ENCODE measurements at places on chromosomes 3 and 15.

- DNase-seq: no peak
Measured at GRCh38 chr3:52769786-52770455, 819 bp downstream of the NEK4 start.

DNA sequence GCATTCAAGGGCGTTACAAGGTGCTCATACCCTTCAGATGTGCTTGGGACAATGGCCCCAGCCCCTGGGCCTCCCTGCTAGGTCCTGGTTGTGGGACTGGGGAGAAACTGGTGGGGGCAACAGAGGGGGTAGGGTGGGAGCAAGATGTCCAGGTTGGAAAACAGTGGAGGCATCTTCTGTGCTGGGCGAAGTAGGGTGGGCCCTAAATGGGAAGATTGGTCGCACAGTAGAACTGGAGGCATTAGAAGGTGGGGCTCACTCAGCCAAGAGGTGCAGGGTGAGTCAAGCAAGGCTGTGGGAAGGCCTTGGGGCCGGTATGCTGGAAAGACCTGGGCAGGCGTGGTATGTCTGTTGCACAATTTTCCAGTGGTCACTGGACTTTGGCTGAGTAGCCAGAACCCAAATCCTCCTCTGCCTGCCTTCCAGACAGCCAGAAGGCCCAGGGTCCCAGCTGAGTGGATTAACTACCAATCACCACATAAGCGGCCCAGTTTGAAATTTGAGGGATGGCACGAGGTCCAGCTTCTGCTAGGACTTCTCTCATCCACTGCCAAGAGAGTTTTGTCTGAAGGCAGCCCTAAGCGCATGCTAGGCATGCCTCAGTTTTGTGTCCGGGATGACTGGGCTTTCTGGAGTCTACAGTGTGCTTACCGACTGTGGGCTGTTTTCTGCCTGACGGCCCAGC is 74.5 kb downstream of the LSM3 start:
- peak; percentile 35 for DNase-seq

DNA sequence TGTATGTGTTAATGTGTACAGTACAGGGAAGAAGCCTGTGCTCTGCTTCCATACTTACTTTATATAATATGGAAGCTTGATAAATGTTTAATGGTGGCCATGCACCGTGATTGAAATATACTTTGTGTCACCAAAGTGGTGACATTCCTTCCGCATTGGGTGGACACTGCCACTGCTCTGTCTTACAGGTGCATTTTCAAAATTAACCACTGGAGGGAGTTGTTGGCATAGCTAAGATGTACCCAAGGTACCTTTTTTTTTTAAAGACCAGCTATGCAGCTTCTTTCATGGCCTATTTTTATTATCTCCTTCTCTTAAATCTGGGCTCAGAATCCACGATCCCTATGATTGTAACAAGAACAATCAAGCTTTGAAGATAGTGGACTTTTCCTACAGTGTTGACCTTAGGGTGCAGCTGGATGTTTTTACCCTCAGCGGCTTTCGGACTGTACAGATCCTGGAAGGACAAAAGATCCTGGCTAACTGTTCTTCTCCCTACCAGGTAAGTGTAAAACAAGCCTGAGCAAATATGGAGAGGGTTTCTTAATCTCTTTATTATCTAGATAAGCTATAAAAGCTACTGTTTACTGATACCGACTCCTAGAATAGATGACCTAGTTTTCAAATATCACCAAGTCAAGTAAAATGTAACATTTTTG is 21.6 kb upstream of the PAK6 start:
- DNase-seq: peak; percentile 25

DNA sequence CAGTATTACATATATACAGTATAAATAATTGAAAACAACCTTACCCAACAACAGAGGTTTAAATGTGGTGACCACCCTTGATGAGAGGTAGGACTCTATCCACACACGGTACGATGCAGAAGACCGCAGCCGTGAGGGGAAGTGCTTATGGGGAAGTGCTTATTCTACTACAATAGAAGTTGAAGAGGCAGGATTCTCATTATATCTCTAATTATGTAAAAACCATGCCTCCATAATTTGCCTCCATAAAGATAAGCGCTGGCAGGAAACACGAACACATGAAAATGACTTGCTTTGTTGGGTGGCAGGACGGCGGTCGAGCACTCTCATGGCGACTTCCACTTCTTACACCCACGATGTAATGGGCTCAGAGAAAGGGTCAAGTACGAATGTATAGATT is 7.2 kb upstream of the MUC13 start:
- no peak for DNase-seq
